Lung (tissue), 17 donors: ENCODE measurements at places on chromosomes 3 and 15. TPM values are rescaled to one million over a fixed set of nuclear protein-coding genes. Genes with fewer than 3 reads are reported as not detected.

The LRRC3B gene
- total RNA-seq: 0.37 TPM

GRCh38 chr3:17820275-17820674 is 77.8 kb upstream of the TBC1D5 start:
- H3K27me3 ChIP-seq: no peaks in the 10 kb centered on the region
- DNase-seq: no peak
- H3K4me1 ChIP-seq: no peaks in the 10 kb centered on the region
- no peaks in the 10 kb centered on the region for H3K36me3 ChIP-seq
- H3K27ac ChIP-seq: no peak overlapping the region

The SV2B gene
- 1.6 TPM for total RNA-seq

DNA sequence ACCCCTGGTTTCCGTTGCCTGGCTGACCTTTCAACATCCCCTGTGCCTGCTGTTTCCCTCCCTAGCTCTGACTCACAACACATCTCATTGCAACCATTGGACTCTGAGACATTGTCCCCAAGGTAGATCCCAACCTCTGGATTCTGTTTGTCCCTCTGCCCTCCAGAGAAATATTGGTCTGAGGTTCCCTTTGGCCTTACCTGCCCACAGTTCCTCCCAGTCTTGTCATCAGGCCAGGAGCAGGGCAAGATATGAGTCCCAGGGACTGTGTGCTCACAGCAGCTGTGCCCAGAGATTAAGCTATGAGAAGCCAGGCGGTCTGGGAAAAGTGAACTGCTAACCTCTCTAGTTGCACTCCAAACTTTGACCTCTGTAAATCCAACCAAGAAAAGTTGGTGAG is 168.2 kb upstream of the NR2F2 start:
- no peak overlapping the region for H3K27ac ChIP-seq
- H3K36me3 ChIP-seq: no peaks in the 10 kb centered on the region
- H3K4me1 ChIP-seq: peaks cover 15% of the 10 kb centered on the region
- no peaks in the 10 kb centered on the region for H3K27me3 ChIP-seq
- H3K4me3 ChIP-seq: no peak overlapping the region
- no peak for DNase-seq

The CP gene
- total RNA-seq: 143 TPM

DNA sequence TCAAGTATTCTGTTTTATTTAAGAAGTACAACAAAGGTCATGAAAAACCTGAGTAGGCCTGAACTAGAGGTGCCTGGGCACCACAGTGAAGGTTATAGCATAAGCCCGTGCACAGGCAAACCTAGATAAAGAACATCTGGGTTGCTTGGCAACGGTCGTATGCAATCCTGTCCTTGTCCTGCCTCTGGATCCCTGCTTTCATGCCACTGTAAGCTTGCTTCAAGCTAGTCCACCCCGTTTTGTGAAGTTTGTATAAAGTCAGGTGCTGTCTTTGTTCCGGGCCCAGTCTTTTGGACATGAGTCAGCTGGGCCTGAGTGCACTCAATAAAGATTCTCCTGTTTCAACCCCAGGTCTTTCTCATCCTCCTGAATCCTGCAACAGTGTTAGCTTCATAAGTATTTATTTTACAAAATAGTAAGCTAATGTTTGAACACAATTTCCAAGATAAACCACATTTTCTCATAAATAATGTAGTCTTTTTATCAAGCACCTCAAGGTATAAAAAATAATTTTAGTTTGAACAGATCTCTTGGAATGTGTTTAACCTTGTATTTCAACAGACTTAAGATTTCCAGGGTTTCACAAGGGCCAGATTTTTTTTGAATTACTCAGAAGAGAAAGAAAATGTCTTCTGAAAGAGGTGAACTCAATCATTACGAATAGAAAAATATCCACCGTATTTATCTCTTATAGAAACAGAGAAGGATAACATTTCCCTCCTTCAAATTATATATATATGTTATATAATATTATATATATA is 14.3 kb upstream of the SLC9C1 start:
- H3K4me3 ChIP-seq: no peak overlapping the region
- no peak overlapping the region for H3K27ac ChIP-seq
- DNase-seq: peak; percentile 57
- H3K4me1 ChIP-seq: peaks cover 11% of the 10 kb centered on the region

GRCh38 chr3:98982351-98982750 is 80.9 kb upstream of the DCBLD2 start:
- peaks cover 2% of the 10 kb centered on the region for H3K27me3 ChIP-seq
- DNase-seq: no peak
- peaks cover 12% of the 10 kb centered on the region for H3K4me1 ChIP-seq
- H3K27ac ChIP-seq: no peak overlapping the region
- H3K36me3 ChIP-seq: no peaks in the 10 kb centered on the region
- no peak overlapping the region for H3K4me3 ChIP-seq

- DNase-seq: no peak
- H3K4me1 ChIP-seq: no peaks in the 10 kb centered on the region
- H3K4me3 ChIP-seq: no peak overlapping the region
- H3K36me3 ChIP-seq: no peaks in the 10 kb centered on the region
- no peak overlapping the region for H3K27ac ChIP-seq
- no peaks in the 10 kb centered on the region for H3K27me3 ChIP-seq
Observed at GRCh38 chr3:168722091-168722490, 626.4 kb upstream of the GOLIM4 start.

GRCh38 chr15:65845826-65846519 is 23.3 kb upstream of the RAB11A start:
- H3K4me1 ChIP-seq: no peaks in the 10 kb centered on the region
- H3K27me3 ChIP-seq: no peaks in the 10 kb centered on the region
- H3K4me3 ChIP-seq: no peak overlapping the region
- no peak overlapping the region for H3K27ac ChIP-seq
- DNase-seq: no peak

GRCh38 chr3:13419505-13420044 is 547 bp downstream of the NUP210 start:
- H3K4me3 ChIP-seq: peak overlapping the region; percentile 74
- H3K36me3 ChIP-seq: no peaks in the 10 kb centered on the region
- no peaks in the 10 kb centered on the region for H3K4me1 ChIP-seq
- H3K27me3 ChIP-seq: peaks cover 8% of the 10 kb centered on the region

DNA sequence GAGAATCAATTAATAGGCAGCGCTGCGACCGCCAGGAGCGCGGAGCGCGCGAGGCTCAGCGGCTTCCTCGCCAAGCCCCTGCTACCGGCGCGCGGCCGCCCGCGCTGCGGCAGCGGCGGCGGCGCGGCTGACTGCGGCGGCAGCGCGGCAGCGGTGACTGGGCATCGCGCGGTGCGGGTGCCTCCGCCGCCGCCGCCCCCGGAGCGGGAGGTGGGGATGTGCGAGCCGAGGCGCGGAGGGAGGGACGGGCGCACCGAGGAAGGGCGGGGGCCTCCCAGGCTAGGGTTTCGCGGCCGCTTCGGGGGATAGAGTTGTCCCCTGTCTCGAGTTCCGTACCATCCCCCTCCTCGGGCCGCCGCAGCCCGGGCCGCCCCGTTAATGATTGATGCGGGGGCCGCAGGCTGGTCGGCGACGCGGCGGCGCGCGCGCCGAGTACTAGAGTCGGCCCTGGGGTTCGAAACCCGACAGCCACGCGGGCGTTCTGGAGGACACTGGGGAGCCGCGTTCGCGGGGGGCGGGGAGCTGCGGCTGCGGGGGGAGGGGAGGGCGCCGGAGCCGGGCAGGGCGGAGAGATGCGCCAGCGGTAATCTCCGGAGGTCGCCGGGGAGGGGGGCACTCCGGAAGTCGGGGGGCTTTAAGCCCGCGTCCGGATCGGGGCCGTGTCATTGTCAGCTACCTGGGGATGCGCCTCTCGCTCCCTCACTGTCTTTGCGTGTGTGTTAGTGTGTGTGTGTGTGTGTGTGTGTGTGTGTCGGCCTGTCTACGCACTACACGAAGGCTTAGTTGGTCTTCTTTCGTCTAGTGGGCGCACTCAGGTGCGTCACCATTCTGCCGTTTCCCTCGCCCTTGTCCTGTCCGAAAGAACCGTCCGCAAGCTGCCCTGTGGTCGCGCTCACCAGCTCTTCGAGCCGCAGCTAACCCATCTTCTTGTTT is at the start of gene PAQR9:
PAQR9 (minus strand) TSS at position 159 of the 933 bp plus-strand sequence. CDS start 338 bp downstream, outside the sequence.
- H3K27ac ChIP-seq: peak within 1 kb of the TSS; percentile 87
- no peaks in the 10 kb centered on the region for H3K36me3 ChIP-seq
- peak; percentile 63 for DNase-seq
- H3K4me1 ChIP-seq: peaks cover 6% of the 10 kb centered on the region

The DGKG gene
- total RNA-seq: 13.7 TPM

- no peak overlapping the region for H3K4me3 ChIP-seq
- no peaks in the 10 kb centered on the region for H3K27me3 ChIP-seq
- H3K36me3 ChIP-seq: no peaks in the 10 kb centered on the region
- no peak overlapping the region for H3K27ac ChIP-seq
- H3K4me1 ChIP-seq: no peaks in the 10 kb centered on the region
- peak; percentile 48 for DNase-seq
Observed at GRCh38 chr15:77327168-77327567, 92.7 kb downstream of the PEAK1 start.

DNA sequence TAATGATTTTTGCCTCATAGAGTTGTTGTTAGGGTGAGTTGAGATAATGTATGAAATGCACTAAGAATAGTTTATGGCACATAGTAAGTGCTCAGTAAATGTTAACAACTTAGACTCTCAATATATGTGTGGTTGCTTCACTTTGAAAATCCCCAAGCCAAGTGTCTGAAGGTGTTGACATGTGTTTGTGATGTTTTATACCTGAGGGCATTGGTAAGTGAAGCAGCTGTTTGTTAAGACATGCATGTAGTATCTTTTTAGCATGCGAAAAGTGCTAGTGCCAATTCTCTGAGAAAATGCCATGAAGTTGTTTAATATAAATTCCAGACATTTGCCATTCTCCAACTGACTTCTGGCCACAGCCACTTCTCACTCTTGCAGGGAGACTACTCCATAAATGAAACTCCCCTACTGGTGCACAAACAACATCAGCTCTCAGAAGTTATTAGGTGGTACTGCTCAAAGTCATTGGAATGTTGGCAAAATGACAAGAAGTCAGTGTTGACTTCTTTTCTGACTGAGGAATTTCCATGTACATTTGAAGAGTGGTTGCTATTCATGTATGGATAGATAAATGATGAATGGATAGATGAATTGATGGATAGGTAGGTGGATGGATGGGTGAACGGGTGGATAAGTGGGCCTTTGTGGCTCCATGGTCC is 103.6 kb upstream of the NUDT16 start:
- no peaks in the 10 kb centered on the region for H3K4me1 ChIP-seq
- no peaks in the 10 kb centered on the region for H3K27me3 ChIP-seq
- H3K36me3 ChIP-seq: no peaks in the 10 kb centered on the region

GRCh38 chr3:169624533-169624972 is 39.0 kb downstream of the MECOM start:
- no peak overlapping the region for H3K4me3 ChIP-seq
- H3K36me3 ChIP-seq: no peaks in the 10 kb centered on the region
- no peak for DNase-seq
- no peaks in the 10 kb centered on the region for H3K27me3 ChIP-seq
- H3K27ac ChIP-seq: peak overlapping the region; percentile 49

DNA sequence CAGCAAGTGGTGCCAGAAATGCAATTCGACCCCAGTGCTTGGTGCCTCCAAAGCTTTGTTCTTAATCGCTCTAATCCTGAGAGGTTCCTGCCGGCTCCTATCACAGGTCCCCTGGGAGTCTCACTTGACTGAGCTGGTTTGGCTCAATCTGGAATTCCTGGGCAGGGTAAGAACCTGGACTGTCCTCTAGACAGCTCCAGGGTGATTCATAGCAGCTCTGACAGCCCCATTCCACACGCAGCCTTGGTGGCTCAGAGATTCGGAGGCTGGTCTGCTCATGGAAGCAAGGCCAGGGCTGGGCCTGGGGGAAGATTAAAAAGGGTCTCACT is 37.9 kb downstream of the MYO5C start:
- peaks cover 5% of the 10 kb centered on the region for H3K4me1 ChIP-seq
- no peak overlapping the region for H3K27ac ChIP-seq
- no peaks in the 10 kb centered on the region for H3K27me3 ChIP-seq
- no peaks in the 10 kb centered on the region for H3K36me3 ChIP-seq
- DNase-seq: no peak

- H3K4me1 ChIP-seq: no peaks in the 10 kb centered on the region
- H3K4me3 ChIP-seq: no peak overlapping the region
- no peaks in the 10 kb centered on the region for H3K27me3 ChIP-seq
- no peaks in the 10 kb centered on the region for H3K36me3 ChIP-seq
Observed at GRCh38 chr15:85810075-85810474, 15.3 kb upstream of the KLHL25 start.

The RBM15B gene
- total RNA-seq: 31.8 TPM

The CAMKV gene
- not detected for total RNA-seq

The CD200 gene
- total RNA-seq: 4.6 TPM

- H3K27me3 ChIP-seq: no peaks in the 10 kb centered on the region
- no peak overlapping the region for H3K27ac ChIP-seq
- no peaks in the 10 kb centered on the region for H3K36me3 ChIP-seq
Observed at GRCh38 chr15:74159773-74160172, 13.7 kb upstream of the ISLR start.

- peak within 1 kb of the TSS; percentile 99 for H3K27ac ChIP-seq
- H3K27me3 ChIP-seq: no peaks in the 10 kb centered on the region
- H3K36me3 ChIP-seq: peaks cover 2% of the 10 kb centered on the region
- H3K4me3 ChIP-seq: peak within 1 kb of the TSS; percentile 99
Observed at GRCh38 chr3:30606301-30607031, at the start of gene TGFBR2. Gene TGFBR2, plus strand, starts transcription at chr3:30606601. Its CDS starts 283 bp downstream, at chr3:30606884.

DNA sequence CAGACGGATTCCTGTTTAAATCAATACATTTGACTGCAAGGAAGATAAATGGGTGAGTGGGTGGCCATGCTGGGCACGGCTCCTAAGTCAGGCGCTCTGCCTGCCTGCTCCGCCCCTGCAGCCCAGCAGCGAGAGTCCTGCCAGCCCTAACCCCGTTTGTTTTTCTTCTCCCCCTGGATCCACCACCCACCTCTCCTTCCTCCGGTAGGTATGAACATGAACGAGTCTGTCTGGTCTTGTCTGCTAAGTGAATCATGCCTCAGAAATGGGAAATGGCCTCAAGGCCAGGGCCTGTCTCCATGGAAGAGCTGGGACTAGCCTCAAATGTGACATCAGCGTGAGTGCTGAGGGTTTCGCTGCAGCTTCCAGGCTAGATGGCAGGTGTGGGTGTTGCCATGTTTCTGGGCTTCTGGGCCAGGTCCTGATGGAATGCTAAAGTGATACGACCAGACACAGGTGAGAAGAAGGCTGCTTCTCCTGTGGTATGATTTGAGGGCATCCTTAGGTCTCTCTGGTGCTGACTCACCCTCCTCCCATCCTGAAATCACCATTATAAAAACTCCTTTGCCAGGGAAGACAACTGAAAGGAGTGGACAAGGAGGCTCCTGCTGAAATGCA is 5.6 kb upstream of the FEM1B start:
- peak overlapping the region; percentile 57 for H3K27ac ChIP-seq
- H3K4me3 ChIP-seq: no peak overlapping the region
- no peaks in the 10 kb centered on the region for H3K36me3 ChIP-seq
- no peaks in the 10 kb centered on the region for H3K4me1 ChIP-seq
- DNase-seq: no peak

The PLA2G4D gene
- total RNA-seq: 0.15 TPM

GRCh38 chr3:54670201-54671000 is 257.5 kb downstream of the LRTM1 start:
- no peak overlapping the region for H3K4me3 ChIP-seq
- no peak overlapping the region for H3K27ac ChIP-seq
- H3K27me3 ChIP-seq: no peaks in the 10 kb centered on the region

DNA sequence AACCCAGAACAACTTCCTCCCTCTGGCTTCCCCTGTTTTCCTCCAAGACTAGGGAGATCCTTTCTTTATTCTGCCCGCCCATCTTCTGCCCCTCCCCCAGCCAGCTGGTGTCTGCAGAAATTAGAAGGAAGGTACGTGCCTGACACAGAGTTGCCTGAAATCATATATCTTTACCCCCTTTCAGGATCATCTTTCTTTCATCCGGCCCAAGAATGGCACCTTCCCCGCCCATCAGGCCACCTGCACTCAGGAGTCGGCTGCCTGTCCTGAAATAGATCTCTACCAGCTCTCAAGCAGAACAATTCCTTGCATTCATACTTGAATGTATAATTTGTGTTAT is 133.7 kb downstream of the VGLL4 start:
- H3K4me3 ChIP-seq: no peak overlapping the region
- peaks cover 20% of the 10 kb centered on the region for H3K4me1 ChIP-seq
- peaks cover 1% of the 10 kb centered on the region for H3K36me3 ChIP-seq
- DNase-seq: no peak
- H3K27me3 ChIP-seq: no peaks in the 10 kb centered on the region
